ENCODE measurements at places on chromosomes 4 and X.
A peak's percentile ranks its signal among the peaks of the same experiment; 100 is the strongest.

DNA sequence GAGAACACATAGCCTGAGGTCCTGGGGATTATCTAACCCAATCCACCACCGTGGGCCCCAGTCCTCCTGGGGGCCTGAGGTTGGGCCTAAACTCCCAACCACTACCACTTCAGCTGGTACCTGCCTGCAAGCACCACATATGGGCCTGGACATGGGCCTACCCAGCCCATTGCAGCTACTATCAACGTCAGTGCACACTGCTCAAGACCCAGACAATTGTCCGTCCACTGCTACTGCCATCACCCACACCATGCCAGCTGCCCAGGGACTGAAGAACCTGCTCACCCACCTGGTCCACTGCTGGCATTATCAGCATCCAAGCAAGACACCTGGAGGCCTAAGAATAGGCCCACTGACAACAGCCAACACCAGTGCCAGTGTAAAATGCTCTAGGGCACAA, 88.1 kb downstream of the COL4A5 start:
- no peak for DNase-seq

DNA sequence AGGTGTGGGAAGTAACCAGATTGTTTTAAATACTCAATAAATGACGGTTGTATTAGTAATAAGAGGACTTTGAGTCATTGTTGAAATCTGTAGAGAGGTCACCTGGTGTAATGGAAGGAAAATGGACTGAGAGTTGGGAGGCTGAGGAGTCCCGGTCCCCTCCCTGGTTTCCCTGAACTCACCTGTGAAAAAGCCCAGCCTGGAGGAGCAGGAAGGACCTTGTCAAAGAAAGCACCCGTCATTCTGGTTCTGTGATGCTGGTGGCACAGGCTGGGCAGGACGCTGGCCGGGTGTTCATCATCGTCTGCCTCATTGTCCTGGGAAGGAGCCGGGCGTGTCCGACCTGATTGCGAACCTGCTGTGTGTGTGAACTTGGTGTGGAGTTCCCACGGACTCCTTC, 70.8 kb downstream of the SORCS2 start:
- DNase-seq: no peak

GRCh38 chr4:163485589-163485988, 8.9 kb upstream of the TMA16 start:
- no peak for DNase-seq

DNA sequence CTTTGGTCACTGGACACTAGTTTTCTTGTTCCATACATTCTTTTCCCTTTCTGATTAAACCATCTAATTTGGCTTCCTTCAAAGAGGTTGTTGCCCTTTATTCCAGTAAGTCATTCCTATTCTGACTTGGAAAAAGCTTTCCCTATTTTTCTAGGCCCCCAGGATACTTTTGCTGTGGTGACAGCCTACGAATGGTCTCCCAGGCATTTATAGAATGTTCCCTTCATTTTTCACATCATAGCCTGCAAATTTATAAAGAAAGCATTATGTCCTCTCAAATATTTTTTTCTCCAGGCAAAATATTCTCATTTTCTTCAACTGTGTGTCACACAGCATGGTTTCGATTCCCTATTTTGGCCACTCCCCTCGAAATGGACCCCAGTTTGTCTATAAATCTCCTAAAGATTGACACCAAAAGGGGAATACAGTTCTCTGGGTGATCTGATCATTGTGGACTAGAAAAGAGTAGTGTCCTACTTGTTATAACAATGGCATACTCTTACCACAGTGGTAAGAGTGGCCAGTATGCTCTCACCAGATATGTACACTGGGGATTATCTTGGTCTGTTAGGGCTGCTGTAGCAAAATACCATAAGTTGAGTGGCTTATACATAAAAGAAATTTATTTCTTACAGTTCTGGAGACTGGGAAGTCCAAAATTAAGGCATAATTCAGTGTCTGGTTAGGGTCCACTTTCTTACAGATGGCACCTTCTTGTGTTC, 41.5 kb upstream of the BMP2K start:
- DNase-seq: no peak

- no peak for DNase-seq
These were observed 481.1 kb downstream of the STPG2 start for GRCh38 chr4:97662133-97662532.

GRCh38 chrX:104668550-104668949, 102.6 kb downstream of the IL1RAPL2 start:
- DNase-seq: no peak

DNA sequence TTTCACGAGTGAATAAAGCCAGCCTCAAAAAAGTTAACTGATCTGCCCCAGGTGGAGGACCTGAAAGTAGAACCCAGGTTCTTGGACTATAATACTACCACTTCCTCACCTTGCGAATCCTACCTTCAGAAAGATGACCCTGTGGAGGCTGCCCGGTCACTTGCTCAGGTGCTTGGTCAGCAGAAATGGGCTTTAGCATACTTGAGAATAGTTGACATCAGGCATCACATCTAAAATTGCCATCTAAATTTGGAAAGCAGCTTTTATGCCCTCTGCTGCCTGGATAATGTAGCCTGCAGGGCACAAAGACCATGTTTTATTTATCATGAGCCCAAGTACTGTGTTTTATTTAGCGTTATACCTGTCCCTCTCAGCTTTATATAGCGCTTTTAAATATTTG, 3.0 kb downstream of the BCLAF3 start:
- DNase-seq: no peak

DNA sequence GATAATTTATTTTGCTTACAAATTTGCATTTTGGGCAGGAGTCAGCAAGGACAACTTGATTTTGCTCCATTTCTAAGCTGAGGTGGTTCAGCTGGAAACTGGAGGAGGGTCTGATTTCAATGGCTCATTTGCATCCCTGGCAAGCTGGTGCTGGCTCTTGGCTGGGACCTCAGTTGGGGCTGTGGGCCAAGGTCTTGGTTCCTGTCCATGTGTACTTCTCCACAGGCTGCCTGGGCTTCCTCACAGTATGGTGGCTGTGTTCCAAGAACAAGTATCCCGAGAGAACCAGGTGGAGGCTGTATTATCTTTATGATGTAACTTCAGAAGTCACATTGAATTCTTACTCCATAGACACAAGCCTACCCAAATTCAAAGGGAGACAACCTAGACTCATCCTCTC, 77.0 kb upstream of the STX18 start:
- DNase-seq: no peak

GRCh38 chr4:189792924-189793618, 147.6 kb upstream of the FRG1 start:
- peak; percentile 31 for DNase-seq

- no peak for DNase-seq
These were observed 63.0 kb upstream of the TRIM2 start for GRCh38 chr4:153141238-153141637.

DNA sequence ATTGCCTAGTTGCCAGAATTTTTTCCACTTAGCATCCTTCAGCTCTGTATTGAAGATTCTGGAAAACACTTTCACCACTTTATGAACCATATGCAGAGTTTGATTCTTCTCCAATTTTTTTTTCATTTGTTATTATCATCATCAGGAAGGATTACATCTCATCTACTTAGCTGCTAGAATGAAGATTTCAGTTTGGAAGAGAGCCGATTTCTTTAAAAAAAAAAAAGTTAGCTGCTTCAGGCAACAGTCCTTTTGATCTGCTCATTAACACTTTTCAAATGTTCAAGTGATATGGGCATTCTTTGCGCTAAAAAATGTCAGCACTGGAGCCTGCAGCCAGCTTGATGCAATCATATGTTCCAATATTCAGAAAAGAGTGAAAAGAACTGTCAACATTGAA, 76.2 kb downstream of the ANTXR2 start:
- DNase-seq: no peak

DNA sequence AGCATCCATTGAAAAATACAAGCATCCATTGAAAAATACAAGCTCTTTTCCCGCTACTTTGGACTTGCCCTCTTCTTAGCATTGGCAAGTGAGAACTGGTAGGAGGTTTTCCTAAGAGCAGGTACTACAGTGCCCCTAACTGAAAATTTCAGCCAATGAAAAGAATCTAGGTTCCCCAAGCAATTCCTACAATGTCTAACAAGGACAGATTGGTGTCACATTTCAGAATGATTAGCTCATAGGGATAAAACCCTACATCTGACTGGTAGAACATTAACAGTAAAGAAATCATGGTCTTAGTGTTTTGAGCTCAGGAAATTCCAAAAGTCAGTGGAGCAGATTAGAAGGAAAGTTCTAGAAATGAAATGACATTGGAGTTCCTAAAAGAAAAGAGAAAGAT, 68.6 kb upstream of the QRFPR start:
- no peak for DNase-seq

- DNase-seq: no peak
These were observed 476.4 kb upstream of the HS3ST1 start for GRCh38 chr4:11904846-11905739.

DNA sequence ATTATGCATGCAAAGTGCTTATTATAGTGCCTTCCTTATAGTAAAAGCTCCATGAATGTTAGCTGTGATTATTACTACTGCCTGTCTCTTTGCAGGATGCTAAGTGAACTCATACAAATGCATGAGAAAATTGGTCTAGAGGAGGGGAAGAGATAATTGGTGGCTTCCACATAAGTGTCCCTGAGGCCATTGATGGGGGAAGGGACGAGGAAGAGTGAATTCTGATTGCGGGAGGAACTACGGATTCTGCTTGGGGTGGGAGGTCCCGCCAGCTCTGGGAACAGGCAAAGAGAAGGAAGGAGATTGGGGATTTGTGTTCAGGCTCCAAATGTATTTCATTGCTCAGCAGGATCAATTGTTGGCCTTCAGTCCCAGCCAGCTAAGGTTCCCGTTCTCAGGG, 11.6 kb upstream of the ARHGAP36 start:
- DNase-seq: no peak

DNA sequence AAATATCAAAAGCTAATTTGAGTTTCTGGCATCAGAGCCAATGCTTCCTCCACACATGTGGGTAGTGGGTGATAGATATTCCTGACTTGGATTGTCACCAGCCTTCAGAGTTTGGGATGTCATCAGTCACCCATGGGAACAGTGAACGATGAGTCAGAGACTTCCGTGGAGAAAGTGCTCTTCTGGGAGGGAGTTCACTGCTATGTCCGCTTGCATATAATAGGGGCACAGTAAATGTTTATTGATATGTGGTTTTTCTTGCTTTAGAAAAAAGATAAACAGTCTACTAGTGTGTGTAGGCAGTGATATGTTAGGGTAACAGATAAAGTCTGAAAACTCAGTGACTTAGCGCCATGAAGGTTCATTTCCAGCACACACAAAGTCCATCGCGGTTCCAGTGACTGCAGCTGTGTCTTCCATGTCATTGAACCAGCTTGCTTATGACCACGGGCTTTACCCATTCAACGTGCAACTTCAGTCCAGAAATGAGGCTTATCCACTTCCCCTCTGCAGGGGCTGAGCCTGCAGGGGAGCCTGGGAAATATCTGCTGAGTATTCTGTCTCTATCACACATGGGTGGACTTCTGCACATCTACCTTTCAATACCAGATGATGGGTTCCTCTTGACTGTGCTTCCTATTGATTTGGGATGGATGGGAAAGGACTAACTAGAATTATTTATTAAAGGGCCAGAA, 87.7 kb upstream of the WWC2 start:
- DNase-seq: no peak

DNA sequence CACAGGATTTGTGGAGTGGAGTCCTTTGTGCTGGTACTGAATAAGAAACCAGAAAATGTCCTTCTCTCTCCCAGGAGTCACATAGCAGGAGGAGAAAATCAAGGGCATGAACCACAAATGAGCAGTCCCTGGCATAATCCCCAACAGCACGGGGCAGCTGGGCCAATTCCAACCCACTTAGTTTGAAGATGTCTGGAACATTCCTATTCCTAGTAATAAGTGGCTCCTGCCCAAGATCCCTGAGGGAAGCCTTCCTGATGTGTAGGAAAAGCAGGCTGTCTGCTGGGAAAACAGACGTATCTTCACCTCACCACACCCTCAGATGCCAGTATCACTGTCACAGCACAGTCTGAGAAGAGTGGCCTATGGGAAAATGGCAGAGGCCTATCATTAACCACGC, 182.8 kb upstream of the MAP3K15 start:
- no peak for DNase-seq

GRCh38 chrX:73916931-73917667, 354.1 kb downstream of the CHIC1 start:
- no peak for DNase-seq

GRCh38 chr4:105596684-105597083, 44.3 kb downstream of the ARHGEF38 start:
- DNase-seq: no peak

- no peak for DNase-seq
These were observed 145.6 kb upstream of the RBPJ start for GRCh38 chr4:26175006-26175786.

GRCh38 chr4:157271166-157271869, 50.8 kb downstream of the GRIA2 start:
- DNase-seq: no peak

DNA sequence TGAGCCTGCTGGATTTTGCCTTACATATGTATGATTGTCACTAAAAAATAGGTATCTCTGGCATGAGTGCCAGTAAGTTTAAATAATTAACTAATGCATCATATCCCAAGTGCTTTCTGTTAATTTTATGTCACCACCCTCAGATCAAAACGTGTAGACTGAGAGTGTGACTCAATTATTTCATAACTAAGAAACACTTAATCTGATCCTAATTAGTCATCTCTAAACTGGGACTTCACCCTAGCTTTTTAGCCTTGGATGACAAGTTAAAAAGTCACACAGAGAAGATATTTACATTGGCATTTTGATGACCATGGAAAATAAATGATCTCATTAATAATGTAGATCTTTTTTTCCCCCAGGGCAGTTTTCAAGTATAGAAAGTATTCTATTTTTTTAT, 23.1 kb upstream of the SLC6A14 start:
- DNase-seq: no peak

GRCh38 chr4:176837169-176837895, 44.6 kb upstream of the VEGFC start:
- no peak for DNase-seq

- DNase-seq: no peak
These were observed 32.8 kb upstream of the ARHGAP36 start for GRCh38 chrX:131025336-131025735.

DNA sequence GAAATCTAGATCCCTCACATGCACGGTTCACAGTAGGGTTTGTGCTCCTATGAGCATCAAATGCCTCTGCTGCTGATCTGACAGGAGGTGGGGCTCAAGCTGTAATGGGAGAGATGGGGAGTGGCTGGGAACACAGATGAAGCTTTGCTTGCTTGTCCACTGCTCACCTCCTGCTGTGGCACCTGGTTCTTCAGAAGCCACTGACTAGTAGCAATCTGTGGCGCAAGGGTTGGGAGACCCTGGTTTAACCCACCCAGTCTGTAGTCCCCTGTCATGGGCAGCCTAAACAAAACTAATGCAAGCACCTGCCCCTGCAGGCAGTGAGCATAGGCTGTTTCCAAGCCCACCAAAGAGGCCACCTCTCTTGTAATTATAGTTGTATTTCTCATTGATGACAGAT, 116.6 kb downstream of the SHOX start:
- DNase-seq: no peak

GRCh38 chr4:39700554-39700953, 2.6 kb downstream of the UBE2K start:
- DNase-seq: no peak

- no peak for DNase-seq
These were observed 26.5 kb downstream of the SEC31A start for GRCh38 chr4:82864336-82864979.

- DNase-seq: peak; percentile 62
These were observed 1.4 kb downstream of the NDNF start for GRCh38 chr4:121070696-121071639.

Measured in naive thymus-derived CD8-positive, alpha-beta T cell (primary cell).